ENCODE measurements at places on chromosomes 5 and 9. TPM values are rescaled to one million over a fixed set of nuclear protein-coding genes. Genes with fewer than 3 reads are reported as not detected.

Gene PRUNE2
- total RNA-seq = 75.6 TPM

DNA sequence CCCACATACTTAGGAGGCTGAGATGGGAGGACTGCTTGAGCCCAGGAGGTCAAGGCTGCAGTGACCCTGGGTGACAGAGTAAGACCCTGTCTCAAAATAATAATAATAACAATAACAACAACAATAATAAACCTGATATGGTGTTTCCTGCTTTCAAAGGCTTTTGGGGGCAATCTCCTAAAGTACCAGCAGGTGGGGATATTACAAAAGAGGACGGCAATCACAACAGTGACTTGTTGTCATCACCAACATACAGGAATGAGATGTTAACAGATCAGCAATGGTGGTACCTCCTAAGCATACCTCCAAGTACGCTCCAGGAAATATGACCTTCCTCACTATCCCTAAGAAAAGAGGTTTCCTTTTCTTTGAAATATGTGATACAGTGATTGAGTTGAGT, 91.1 kb upstream of the RNF180 start:
- H3K4me1 ChIP-seq = no peaks in the 10 kb centered on the region
- no peaks in the 10 kb centered on the region for H3K27me3 ChIP-seq
- no peak overlapping the region for H3K27ac ChIP-seq
- no peaks in the 10 kb centered on the region for H3K36me3 ChIP-seq

- no peak for DNase-seq
- H3K4me1 ChIP-seq = peaks cover 6% of the 10 kb centered on the region
- no peaks in the 10 kb centered on the region for H3K27me3 ChIP-seq
- H3K27ac ChIP-seq = no peak overlapping the region
These were observed 4.2 kb downstream of the CCNI2 start for GRCh38 chr5:132751444-132751843.

DNA sequence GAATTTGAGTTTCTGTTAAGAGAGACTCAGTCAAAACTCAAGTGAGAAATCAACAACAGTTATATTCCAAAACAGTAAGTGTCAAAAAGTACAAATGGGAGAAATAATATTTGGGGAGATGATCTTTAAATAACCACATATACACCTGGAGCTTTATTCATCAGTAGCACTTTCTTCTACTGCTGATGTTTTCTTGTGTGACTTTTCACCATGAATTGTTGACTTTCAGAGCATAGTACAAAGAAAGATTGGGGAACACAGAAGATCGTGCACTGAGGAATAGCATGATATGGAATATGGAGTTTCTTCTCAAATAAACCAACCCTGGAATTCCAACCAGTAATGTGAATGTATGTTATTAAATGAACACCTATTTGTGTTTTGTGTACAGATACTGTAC, 130.7 kb downstream of the MLLT3 start:
- no peak for DNase-seq
- no peaks in the 10 kb centered on the region for H3K36me3 ChIP-seq
- H3K27me3 ChIP-seq = no peaks in the 10 kb centered on the region
- no peak overlapping the region for H3K27ac ChIP-seq
- no peaks in the 10 kb centered on the region for H3K4me1 ChIP-seq

Gene MAP1B
- 386 TPM for total RNA-seq

Gene GRK6
- total RNA-seq = 28.7 TPM

Gene ADAMTS2
- 17.4 TPM for total RNA-seq

- no peak overlapping the region for H3K4me3 ChIP-seq
- no peak for DNase-seq
- no peaks in the 10 kb centered on the region for H3K4me1 ChIP-seq
- H3K27ac ChIP-seq = no peak overlapping the region
These were observed 808.2 kb downstream of the BRINP1 start for GRCh38 chr9:118561051-118561450.

Gene IL33
- total RNA-seq = 35.4 TPM

DNA sequence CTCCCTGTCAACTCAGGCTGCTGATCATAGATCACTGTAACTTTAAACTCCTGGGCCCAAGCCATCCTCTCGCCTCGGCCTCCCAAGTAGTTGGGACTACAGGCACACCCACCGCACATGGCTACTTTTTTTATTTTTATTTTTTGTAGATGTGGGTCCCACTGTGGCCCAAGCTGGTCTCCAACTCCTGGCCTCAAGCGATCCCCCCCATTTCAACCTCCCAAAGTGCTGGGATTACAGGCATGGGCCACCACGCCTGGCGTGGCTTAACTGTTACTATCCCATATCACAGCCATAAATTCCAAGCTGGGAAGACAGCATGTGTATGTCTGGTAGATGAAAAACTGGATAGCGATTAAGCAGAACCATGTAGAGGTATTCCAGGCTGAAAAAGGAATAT, 1.0 kb downstream of the HDAC3 start:
- H3K4me3 ChIP-seq = peak overlapping the region; percentile 90
- H3K27ac ChIP-seq = no peak overlapping the region
- peaks cover 34% of the 10 kb centered on the region for H3K4me1 ChIP-seq
- H3K27me3 ChIP-seq = no peaks in the 10 kb centered on the region
- peak; percentile 60 for DNase-seq

DNA sequence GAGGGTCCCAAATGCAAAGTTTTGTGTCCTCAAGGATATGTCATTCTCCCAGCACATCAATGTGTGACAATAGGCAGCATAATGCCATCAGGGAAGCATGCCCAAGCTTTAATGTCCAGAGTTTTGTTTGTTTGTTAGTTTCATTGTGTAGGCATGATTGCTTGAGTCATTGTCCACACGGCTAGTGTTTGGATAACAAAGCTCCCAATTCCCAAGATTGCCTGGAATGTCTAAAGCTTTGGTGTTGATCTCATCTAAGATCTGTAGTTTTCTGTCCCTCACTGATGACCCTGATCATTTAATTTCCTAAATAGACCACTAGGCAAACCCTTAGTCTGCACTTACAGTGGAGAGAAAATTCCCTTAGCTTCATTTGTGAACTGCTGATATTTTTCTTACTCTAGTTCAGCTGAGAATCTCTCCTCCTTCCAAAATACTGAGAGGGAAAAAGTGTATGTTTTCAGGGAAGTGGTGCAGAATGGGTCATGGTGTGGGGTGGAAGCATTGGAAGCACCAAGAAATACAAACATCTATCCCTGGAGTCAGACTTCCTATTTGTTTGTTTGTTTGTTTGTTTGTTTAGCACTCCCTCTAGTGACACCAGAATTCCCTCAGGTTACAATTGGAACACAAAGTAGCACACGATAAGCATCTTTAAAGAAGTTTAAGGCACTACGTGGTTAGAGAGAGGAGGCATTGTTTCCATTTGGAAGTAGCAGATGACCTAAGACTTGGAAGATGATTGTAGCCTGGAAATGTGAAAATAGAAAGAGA, 127.1 kb downstream of the PRDM6 start:
- H3K27me3 ChIP-seq = no peaks in the 10 kb centered on the region
- DNase-seq = no peak

DNA sequence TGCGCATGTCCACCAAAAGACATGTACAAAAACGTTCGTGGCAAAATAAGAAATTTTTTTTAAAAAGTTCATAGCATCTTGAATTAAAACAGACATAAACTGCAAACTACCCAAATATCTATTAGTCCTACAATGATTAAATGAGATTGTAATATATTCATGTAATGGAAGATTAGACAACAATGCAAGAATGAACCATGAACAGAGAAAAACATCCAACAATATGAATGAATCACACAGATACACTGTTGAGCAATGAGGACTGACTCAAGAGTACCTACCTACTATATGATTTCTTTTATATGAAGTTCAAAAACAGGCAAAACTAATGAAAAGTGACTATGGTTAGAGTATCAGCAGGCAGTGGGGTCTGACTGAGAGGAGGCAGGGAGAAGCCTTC, 17.9 kb upstream of the CTNNAL1 start:
- DNase-seq = no peak
- H3K4me3 ChIP-seq = no peak overlapping the region

GRCh38 chr9:89309166-89309565, 1.8 kb upstream of the CKS2 start:
- H3K4me1 ChIP-seq = peaks cover 23% of the 10 kb centered on the region
- peak overlapping the region; percentile 98 for H3K27ac ChIP-seq
- H3K27me3 ChIP-seq = no peaks in the 10 kb centered on the region
- H3K36me3 ChIP-seq = no peaks in the 10 kb centered on the region
- DNase-seq = no peak
- H3K4me3 ChIP-seq = no peak overlapping the region

GRCh38 chr5:79971156-79971555, 19.9 kb downstream of the MTX3 start:
- H3K4me3 ChIP-seq = no peak overlapping the region
- no peaks in the 10 kb centered on the region for H3K36me3 ChIP-seq
- H3K4me1 ChIP-seq = no peaks in the 10 kb centered on the region
- no peak for DNase-seq

GRCh38 chr5:155098433-155098832, 84.9 kb downstream of the KIF4B start:
- no peak overlapping the region for H3K4me3 ChIP-seq
- no peaks in the 10 kb centered on the region for H3K4me1 ChIP-seq
- no peaks in the 10 kb centered on the region for H3K27me3 ChIP-seq
- H3K27ac ChIP-seq = no peak overlapping the region
- DNase-seq = no peak

- H3K27ac ChIP-seq = no peak overlapping the region
- H3K4me3 ChIP-seq = no peak overlapping the region
- no peak for DNase-seq
- H3K27me3 ChIP-seq = no peaks in the 10 kb centered on the region
- H3K4me1 ChIP-seq = no peaks in the 10 kb centered on the region
- no peaks in the 10 kb centered on the region for H3K36me3 ChIP-seq
These were observed 234.6 kb downstream of the FSTL4 start for GRCh38 chr5:133377736-133378135.

Gene GDNF
- total RNA-seq = 0.98 TPM

GRCh38 chr9:6827439-6828145, 69.8 kb downstream of the KDM4C start:
- no peaks in the 10 kb centered on the region for H3K36me3 ChIP-seq
- no peaks in the 10 kb centered on the region for H3K4me1 ChIP-seq
- no peak overlapping the region for H3K4me3 ChIP-seq
- no peak overlapping the region for H3K27ac ChIP-seq
- H3K27me3 ChIP-seq = no peaks in the 10 kb centered on the region

GRCh38 chr5:90293931-90294330, 115.6 kb downstream of the CETN3 start:
- no peaks in the 10 kb centered on the region for H3K36me3 ChIP-seq
- no peak for DNase-seq
- H3K4me1 ChIP-seq = no peaks in the 10 kb centered on the region

GRCh38 chr9:7366121-7366520, 433.5 kb downstream of the DMAC1 start:
- H3K4me3 ChIP-seq = no peak overlapping the region
- no peaks in the 10 kb centered on the region for H3K36me3 ChIP-seq
- no peak for DNase-seq
- H3K27me3 ChIP-seq = no peaks in the 10 kb centered on the region

DNA sequence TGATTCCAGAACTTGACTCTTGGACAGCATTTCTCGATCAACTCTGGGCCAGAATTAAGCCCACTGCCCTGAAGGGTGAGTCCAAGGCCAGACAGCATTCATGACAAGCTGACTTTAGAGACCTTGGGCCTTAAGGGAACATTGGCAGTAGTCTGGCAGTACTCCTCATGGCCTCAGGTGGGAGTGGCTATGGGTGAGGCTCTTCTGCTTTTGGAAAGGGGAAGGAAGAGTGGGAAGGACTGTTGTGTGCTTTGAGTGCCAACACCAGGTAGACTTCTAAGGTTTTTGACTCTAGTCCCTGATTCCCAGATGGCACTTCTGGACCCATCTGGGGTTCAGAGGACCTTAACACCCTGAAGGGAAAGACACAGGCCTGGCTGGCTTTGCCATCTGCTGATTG, 530.4 kb downstream of the ACTL7B start:
- H3K27me3 ChIP-seq = no peaks in the 10 kb centered on the region
- H3K27ac ChIP-seq = no peak overlapping the region
- no peaks in the 10 kb centered on the region for H3K36me3 ChIP-seq
- H3K4me3 ChIP-seq = no peak overlapping the region
- no peaks in the 10 kb centered on the region for H3K4me1 ChIP-seq

Gene SLC46A2
- total RNA-seq = not detected

- no peaks in the 10 kb centered on the region for H3K4me1 ChIP-seq
- H3K36me3 ChIP-seq = no peaks in the 10 kb centered on the region
- no peak overlapping the region for H3K4me3 ChIP-seq
These were observed 210.6 kb upstream of the ADAMTSL1 start for GRCh38 chr9:18263377-18263776.

DNA sequence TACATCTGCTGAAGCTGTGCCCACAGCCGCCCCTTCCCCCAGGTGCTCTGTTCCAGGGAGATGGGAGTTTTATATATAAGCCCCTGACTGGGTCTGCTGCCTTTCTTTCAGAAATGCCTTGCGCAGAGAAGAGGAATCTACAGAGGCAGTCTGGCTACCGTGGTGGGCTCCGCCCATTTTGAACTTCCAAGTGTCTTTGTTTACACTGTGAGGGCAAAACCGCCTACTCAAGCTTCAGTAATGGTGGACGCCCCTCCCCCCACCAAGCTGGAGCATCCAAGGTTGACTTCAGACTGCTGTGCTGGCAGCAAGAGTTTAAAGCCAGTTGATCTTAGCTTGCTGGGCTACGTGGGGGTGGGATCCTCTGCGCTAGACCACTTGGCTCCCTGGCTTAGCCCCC, 41.3 kb downstream of the RANBP17 start:
- DNase-seq = no peak
- H3K4me3 ChIP-seq = no peak overlapping the region
- H3K27me3 ChIP-seq = no peaks in the 10 kb centered on the region

GRCh38 chr5:149552553-149553160, 1.4 kb upstream of the CSNK1A1 start:
- peaks cover 15% of the 10 kb centered on the region for H3K36me3 ChIP-seq
- H3K4me1 ChIP-seq = peaks cover 24% of the 10 kb centered on the region
- H3K27me3 ChIP-seq = no peaks in the 10 kb centered on the region
- H3K27ac ChIP-seq = no peak overlapping the region

DNA sequence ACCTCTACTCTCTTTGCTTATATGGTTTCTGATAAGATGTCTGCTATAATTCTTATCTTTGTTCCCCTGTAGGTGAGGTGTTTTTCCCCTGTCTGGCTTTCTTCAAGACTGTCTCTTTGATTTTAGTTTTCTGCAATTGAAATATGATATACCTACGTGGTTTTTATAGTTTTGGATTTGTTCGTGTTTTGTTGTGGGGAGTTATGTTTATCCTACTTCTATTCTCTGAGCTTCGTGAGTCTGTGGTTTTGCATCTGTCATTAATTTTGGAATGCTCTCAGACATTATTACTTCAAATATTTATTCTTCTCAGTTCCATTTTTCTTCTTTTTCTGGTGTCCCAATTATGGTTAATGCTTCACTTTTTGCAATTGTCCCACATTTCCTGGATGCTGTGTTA, 521.3 kb downstream of the KCTD16 start:
- no peak for DNase-seq
- H3K4me3 ChIP-seq = no peak overlapping the region
- no peaks in the 10 kb centered on the region for H3K36me3 ChIP-seq
- no peak overlapping the region for H3K27ac ChIP-seq
- H3K27me3 ChIP-seq = no peaks in the 10 kb centered on the region

Gene ALDH1A1
- 126 TPM for total RNA-seq

DNA sequence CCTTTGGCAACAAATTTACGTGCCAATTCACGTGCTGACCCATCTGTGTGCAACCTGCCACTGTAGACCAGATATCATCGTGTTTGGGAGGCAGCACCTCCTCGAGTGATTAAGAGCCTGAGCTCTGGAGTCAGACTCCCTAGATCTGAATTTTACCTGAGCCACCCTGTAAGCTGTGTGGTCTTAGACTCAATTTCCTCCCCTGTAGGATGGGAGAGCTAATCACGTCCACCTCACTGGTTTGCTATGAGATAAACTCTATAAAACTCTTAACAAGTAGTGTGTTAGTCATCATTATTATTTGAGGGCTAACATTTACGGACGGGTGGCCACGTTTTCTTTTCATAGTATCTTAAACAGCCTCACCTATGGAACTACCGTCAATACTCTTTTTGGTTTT, 220.0 kb upstream of the ADAMTSL1 start:
- H3K36me3 ChIP-seq = no peaks in the 10 kb centered on the region
- no peak overlapping the region for H3K4me3 ChIP-seq
- no peak for DNase-seq
- H3K27me3 ChIP-seq = no peaks in the 10 kb centered on the region

Measured in vagina (tissue), 2 donors.